ENCODE measurements at places on chromosomes 13 and 19.

DNA sequence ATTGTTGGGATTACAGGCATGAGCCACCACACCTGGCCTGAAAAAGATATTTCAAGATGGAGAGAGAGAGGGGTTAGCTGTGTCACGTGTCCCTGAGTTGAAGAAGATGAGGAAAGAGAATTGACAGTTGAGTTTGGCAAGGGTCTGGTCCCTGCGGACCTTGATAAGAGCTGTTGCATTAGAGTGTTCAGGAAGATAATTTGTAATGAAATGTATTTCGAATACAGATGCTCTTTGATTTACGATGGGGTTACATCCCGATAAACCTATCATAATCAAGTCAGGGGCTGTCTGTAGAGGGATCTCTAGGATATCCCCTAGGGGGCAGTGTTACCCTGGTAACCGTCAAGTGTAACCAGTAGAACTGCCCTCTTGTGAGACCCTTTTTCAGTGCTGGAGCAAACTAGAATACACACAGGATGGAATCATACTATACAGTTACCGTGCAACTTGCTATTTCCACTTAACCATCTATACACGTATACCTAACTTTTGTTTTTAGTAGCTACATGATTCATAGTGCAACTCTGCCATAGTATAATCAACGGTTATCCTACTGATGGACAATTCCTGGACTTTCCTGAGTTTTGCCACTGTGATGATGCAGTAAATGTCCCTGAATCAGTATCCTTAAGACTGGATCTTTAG lies 1.5 kb upstream of the ELOF1 start:
- no peaks in the 10 kb centered on the region for H3K27me3 ChIP-seq
- no peak overlapping the region for H3K27ac ChIP-seq
- no peak for DNase-seq
- H3K4me1 ChIP-seq = peaks cover 28% of the 10 kb centered on the region

GRCh38 chr13:112873851-112874750 lies 94.9 kb upstream of the MCF2L start:
- no peaks in the 10 kb centered on the region for H3K4me1 ChIP-seq
- no peak overlapping the region for H3K27ac ChIP-seq
- peaks cover 42% of the 10 kb centered on the region for H3K36me3 ChIP-seq
- DNase-seq = peak; percentile 83
- no peaks in the 10 kb centered on the region for H3K27me3 ChIP-seq
- no peak overlapping the region for H3K4me3 ChIP-seq

GRCh38 chr13:76014406-76015318 lies 378.5 kb downstream of the LMO7 start:
- H3K4me1 ChIP-seq = peaks cover 4% of the 10 kb centered on the region
- H3K27me3 ChIP-seq = no peaks in the 10 kb centered on the region
- no peak overlapping the region for H3K27ac ChIP-seq
- no peak overlapping the region for H3K4me3 ChIP-seq
- H3K36me3 ChIP-seq = no peaks in the 10 kb centered on the region

GRCh38 chr19:17135001-17135853 lies 59.6 kb downstream of the MYO9B start:
- H3K4me3 ChIP-seq = peak overlapping the region; percentile 31
- H3K27ac ChIP-seq = peak overlapping the region; percentile 78
- no peaks in the 10 kb centered on the region for H3K27me3 ChIP-seq
- peaks cover 30% of the 10 kb centered on the region for H3K4me1 ChIP-seq
- peak; percentile 91 for DNase-seq

DNA sequence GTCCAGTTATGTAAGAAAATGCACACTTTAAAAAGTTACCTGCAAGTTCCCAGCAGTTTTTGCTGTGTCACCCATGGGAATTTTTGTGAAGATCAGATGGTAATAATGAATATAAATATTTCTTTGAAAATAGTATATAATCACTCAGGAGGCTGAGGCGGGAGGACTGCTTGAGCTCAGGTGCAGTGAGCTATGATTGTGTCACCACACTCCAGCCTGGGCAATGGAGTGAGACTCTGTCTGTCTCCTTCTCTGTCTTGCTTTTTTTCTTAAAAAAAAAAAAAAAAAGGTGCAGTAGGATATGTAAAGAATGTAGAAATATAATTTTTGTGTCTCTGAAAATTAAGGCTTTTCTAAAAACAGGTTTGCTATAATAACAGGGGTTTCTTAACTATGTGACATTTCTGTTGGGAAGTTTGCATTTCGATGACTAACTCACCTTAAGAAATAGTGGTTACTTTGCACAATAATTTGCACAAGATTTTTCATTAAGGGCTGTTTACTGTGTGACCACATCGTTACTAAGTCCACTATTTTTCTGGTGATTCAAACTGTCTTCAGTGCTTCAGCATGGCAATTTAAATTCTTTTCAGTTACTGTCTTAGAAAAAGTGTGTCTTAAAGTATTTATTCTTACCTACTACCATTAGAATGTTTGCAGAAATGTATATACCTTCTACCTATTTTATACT lies 37.3 kb downstream of the DNAJC3 start:
- H3K27ac ChIP-seq = no peak overlapping the region
- H3K4me3 ChIP-seq = no peak overlapping the region
- DNase-seq = no peak
- no peaks in the 10 kb centered on the region for H3K27me3 ChIP-seq

GRCh38 chr19:49574206-49574755 lies 6.1 kb downstream of the NOSIP start:
- no peak overlapping the region for H3K4me3 ChIP-seq
- DNase-seq = no peak
- peaks cover 31% of the 10 kb centered on the region for H3K4me1 ChIP-seq
- H3K36me3 ChIP-seq = peaks cover 15% of the 10 kb centered on the region
- H3K27ac ChIP-seq = no peak overlapping the region

- no peaks in the 10 kb centered on the region for H3K4me1 ChIP-seq
- H3K27me3 ChIP-seq = no peaks in the 10 kb centered on the region
- H3K36me3 ChIP-seq = no peaks in the 10 kb centered on the region
- DNase-seq = no peak
- no peak overlapping the region for H3K4me3 ChIP-seq
These were observed 175.9 kb downstream of the IRS2 start for GRCh38 chr13:109610517-109610916.

- peaks cover 16% of the 10 kb centered on the region for H3K4me1 ChIP-seq
- no peaks in the 10 kb centered on the region for H3K36me3 ChIP-seq
- H3K27me3 ChIP-seq = no peaks in the 10 kb centered on the region
- peak; percentile 83 for DNase-seq
- peak overlapping the region; percentile 80 for H3K27ac ChIP-seq
These were observed 16.9 kb downstream of the FAM187B start for GRCh38 chr19:35211545-35212230.

DNA sequence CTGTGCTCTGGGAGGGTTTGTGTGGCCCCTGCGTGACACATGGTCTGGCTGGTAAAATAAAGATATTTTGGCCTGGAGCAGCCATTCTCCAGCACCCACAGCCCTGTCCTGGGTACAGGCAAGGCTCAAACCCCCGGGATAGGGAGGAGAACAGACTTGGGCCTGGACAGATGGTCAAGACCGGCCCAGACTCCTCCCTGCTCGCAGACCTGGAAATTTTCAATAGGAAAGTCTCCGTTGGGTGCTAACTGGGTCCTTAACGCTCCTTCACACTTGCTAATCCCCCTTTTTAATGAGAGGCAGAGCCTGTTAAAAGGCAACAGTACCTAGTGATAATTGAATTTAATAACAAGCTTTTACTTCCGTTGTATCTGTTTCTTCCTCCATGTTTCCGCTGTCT lies 2.5 kb downstream of the PALM start:
- H3K4me3 ChIP-seq = no peak overlapping the region
- no peak for DNase-seq
- H3K27me3 ChIP-seq = peaks cover 7% of the 10 kb centered on the region
- H3K36me3 ChIP-seq = peaks cover 4% of the 10 kb centered on the region
- H3K27ac ChIP-seq = peak overlapping the region; percentile 91
- H3K4me1 ChIP-seq = peaks cover 34% of the 10 kb centered on the region

DNA sequence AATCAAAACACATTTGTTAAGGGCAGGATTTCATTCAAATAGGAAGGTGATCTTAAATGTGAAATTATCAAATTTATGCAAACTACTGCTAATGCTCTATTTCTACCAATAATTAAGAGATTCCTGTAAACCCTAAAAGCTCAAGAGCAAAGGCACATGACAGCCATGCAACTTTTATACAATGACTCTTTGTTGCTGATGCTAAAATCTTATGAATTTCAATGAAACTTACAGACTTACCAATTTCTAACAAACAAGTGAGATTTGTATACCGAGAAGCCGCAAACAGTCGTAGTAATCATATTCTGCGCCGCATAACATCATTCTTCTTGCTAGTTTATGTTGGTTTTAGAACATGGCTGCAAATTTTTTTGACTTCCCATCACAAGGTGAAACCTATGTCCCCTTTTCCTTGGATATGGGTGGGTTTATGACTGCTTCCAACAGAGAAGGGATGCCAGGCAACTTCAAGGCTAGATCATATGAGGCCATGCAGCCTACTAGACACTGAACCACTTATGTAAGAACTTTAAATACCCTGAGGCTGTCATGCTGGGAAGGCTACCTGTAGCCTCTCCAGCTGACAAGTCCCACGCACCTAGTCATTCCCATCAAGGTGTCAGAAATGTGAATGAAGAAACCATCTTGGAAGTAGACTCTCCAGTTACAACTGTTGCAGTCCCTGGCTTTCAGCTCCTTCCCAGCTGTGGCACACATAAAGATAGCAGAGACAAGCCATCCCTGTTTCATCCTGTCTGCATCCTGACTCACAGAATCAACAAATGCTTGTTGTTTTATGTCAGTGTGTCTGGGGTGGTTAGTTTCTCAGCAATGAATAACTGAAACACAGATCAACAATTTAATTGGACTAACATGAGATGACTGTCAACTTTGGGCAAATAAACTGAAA lies 42.0 kb downstream of the LNX2 start:
- peaks cover 4% of the 10 kb centered on the region for H3K4me1 ChIP-seq
- H3K4me3 ChIP-seq = no peak overlapping the region
- no peaks in the 10 kb centered on the region for H3K27me3 ChIP-seq
- no peak for DNase-seq

DNA sequence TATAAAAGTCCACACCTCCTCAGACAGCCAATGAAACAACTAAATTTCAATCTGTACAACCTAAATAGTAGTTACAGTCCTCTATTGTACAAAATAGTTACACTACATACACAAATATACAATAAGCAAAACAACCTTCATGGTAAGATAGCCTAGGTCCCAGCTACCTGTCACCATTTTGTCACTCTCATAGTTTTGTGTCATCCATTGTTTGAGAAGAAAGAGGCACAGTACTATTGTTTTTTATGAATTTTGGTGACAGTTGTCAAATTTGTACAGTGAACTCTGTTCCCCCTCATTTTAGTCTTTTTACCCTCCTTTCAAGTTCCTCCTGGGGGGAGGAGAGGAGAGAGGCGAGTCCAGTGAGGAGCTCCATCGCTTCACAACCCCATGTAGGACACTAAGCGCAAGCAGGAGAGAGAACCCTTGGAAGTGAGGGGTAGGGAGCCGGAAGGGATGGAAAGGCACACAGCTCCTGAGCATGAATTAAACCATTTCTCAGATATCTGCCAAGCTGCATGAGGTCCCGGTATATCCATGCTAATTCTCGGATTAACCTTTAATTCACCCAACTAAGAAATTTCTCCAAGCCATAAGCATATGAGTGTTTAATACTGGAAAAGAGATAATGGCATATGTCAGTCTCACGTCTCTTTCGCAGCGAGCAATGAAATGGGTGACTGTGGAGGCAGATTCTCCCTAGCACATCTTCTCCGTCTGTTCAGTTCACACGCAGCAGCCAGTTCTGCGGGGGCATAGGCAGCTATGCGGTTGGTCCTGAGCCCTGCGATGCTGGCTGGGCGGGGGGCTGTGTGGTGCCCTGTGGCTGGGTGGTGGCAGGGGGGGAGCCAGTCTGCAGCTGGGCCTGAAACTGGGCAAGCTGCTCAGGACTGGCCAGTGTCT lies 60.5 kb downstream of the SERP2 start:
- peaks cover 35% of the 10 kb centered on the region for H3K4me1 ChIP-seq
- DNase-seq = no peak
- H3K27me3 ChIP-seq = no peaks in the 10 kb centered on the region
- peaks cover 17% of the 10 kb centered on the region for H3K36me3 ChIP-seq
- peak overlapping the region; percentile 96 for H3K27ac ChIP-seq

DNA sequence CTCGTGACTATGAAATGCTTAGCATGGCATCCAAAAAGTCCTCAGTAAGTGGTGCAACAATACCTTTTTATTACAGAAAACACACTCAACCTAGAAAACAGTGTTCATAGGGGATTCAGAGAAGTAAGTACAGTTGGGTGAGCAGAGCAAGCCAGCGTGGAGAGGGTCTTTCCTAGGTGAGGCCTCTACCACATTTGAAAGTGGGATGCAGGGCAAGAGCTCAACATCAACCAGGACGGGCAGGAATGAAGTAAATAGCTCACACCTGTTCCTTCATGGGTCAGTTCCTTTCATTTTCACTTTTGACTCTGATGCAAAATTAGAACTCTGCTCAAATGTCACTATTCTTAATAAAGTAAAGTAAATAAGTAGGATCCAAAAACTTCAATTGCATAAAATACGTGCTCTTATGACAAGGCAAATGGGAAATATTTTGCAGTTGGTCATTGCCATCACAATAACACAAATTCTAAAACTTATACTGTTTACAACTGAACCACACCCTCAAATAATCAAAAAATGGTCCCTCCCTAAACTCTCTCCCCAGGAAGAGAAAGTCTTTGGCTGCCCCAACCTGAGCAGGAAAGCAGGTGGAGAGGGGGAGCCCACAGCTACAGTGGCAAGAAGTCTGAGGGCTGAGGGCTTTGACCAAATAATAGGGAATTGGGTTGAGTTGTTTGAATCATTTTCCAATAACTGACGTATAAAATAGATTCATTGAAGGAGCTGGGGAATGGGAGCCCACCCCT lies 20.2 kb downstream of the CHAMP1 start:
- no peaks in the 10 kb centered on the region for H3K27me3 ChIP-seq
- H3K36me3 ChIP-seq = no peaks in the 10 kb centered on the region
- no peak overlapping the region for H3K4me3 ChIP-seq
- no peaks in the 10 kb centered on the region for H3K4me1 ChIP-seq
- DNase-seq = no peak

- H3K4me3 ChIP-seq = no peak overlapping the region
- no peak for DNase-seq
- H3K36me3 ChIP-seq = no peaks in the 10 kb centered on the region
These were observed 134.5 kb downstream of the PCDH9 start for GRCh38 chr13:67095621-67096020.

DNA sequence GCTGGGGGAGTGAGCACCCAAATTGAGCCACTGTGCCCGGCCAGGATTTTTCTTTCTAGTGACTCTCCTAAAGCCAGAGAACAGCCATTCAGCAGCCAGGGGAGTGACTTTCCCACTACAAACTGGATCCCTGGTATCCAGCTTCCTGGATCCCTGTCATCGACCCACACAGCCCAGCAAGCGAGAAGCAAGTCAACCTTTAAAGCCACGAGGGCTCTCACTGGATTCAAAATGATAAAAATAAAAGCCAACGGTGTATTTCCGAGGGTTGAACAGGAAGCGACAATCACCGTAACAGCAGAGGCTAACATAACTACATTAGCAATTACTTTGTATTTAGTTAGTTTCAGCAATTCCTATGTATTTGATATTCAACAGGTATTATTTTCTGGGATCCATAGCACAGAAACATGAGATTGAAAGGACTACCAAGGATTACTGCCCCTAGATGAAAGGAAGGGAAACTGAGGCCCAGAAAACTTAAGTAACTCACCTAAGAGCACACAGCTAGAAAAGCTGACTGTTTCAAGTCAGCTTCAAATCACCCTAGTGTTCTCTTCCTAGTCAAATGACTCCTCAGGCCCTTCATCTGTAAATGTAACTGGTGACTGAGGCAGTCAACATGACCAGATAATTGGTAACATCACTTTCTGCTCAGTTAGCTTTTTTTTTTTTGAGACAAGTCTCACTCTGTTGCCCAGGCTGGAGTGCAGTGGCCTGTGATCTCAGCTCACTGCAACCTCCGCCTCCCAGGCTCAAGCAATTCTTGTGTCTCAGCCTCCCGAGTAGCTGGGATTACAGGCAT lies 2.7 kb downstream of the RFX1 start:
- no peaks in the 10 kb centered on the region for H3K36me3 ChIP-seq
- peak overlapping the region; percentile 65 for H3K27ac ChIP-seq
- H3K4me1 ChIP-seq = peaks cover 50% of the 10 kb centered on the region

All from suprapubic skin (tissue), 4 donors.